ENCODE measurements at places on chromosomes 2 and 18.

- DNase-seq, result no peak
Observed at GRCh38 chr2:108616751-108617161, 82.5 kb downstream of the LIMS1 start.

DNA sequence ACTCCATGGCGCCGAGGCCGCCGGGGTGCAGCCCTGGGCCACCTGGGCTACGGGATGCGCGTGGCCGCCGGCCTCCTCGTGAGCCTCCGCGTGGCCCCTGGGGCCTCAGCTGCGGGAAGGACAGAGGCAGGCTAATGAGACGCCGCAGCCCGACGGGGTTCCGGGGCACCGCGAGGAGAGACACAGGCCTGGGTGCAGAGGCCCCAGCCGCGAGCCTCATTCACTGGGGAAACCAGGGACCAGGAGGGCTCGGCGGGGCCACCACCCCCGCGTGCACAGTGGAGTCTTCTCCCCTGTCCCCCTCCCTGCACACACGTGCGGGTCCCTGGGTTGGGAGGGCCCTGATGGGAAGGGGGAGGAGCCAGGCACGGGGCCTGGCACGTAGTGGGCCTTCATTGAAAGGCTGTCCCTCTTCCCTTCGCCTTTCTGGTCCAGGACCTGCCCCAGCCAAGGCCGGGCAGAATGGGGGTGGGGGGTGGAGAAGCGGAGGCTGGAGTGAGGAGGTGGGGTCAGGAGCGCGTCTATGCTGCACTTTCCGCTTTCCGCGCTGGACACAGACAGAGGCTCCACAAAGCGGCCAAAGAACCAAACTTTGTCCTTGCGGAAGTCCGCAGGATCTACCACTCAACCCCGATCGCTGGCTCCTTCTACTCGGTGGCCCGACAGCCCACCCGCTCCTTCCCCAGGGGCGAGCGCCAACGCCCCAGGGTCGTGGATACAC is 9.1 kb downstream of the ALPP start:
- peak; percentile 52 for DNase-seq

DNA sequence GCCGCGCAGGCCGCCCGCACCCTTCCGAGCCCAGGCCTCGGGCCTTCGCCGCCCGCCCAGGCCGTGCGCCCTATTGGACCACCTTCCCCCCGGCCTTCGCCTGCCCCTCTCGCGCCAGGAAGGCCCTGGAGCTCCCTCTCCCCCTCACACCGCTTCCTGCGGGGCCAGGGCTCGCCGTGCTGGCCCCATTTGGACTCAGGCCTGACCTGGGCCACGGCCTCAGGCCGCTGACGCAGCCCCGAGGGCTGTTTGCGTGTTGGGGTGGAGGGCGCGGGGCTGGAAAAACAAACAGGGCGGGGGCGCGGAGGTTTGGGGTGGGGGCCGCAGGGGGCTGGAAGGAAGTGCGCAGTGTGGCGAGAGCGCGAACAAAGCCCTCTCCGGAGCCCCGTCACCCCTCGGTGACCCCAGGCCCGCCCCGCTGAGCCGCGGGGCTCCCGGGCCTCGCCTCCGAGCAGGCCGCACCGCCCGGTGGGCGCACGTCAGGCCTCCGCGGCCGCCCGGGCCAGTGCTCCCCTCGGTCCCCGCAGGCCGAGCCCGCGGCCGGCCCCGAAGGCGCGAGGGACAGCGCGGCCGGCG is 12.3 kb upstream of the SIX3 start:
- DNase-seq, result no peak

GRCh38 chr2:238289574-238289973 is 1.2 kb upstream of the PER2 start:
- DNase-seq, result peak; percentile 12

GRCh38 chr2:161250864-161251436 is 57.3 kb upstream of the PSMD14 start:
- no peak for DNase-seq
